ENCODE measurements at places on chromosomes 7 and 10. TPM values are rescaled to one million over a fixed set of nuclear protein-coding genes. Genes with fewer than 3 reads are reported as not detected.
A peak's percentile ranks its signal among the peaks of the same experiment; 100 is the strongest.

The SAMD9 gene
- 11.7 TPM for polyA plus RNA-seq

DNA sequence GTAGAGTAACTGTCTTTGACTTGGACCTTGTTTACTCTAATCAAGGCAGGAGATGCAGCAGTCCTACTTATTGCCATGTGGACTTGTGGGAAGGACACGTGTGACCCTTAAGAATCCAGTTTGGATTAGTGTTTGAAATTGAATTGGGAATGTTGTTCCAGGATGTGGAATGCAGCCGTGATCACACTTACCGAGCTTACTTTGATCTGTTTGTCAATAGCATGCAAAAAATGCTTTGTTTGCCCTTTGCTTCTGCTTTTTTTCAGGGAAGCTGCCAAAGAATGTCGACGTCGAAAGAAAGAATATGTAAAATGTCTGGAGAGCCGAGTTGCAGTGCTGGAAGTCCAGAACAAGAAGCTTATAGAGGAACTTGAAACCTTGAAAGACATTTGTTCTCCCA lies 84.7 kb downstream of the CREM start:
- DNase-seq, result no peak

DNA sequence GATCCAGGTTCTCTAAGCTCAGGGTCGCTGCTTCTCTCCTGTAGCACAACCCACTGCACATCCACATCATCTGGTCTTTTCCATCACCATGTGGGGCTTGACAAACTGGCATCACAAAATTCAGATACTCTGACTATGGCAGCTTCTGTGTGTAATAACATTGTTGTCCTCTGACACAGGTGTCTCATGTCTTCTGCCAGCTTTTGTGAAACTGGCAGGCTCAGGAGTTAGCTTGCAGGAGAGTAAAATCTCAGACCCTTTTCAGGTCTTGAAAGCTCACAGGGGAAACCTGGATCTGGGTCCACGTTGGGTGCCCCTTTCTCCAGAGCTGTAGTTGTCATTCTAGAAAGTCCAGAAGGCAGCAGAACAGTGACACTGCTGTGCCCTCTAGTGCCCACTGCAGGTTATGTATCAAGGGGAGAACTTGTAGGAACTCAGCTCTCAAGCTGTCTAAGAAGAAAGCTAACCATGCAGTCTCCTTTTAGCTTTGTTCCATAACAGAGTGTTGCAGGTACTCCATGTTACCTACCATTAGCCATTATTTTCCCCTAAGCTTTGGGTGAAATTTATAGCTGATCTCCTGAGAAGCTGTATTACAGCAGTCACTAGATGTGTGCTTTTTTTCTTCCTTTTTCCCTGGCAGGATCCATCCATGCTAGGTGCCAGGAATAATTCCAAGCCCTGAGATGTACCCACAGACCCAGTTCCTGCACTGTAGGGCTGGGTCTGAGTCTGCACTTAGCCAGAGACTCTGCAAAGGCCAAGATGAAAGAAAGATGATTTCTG lies 102.7 kb downstream of the ZNF248 start:
- DNase-seq, result no peak

DNA sequence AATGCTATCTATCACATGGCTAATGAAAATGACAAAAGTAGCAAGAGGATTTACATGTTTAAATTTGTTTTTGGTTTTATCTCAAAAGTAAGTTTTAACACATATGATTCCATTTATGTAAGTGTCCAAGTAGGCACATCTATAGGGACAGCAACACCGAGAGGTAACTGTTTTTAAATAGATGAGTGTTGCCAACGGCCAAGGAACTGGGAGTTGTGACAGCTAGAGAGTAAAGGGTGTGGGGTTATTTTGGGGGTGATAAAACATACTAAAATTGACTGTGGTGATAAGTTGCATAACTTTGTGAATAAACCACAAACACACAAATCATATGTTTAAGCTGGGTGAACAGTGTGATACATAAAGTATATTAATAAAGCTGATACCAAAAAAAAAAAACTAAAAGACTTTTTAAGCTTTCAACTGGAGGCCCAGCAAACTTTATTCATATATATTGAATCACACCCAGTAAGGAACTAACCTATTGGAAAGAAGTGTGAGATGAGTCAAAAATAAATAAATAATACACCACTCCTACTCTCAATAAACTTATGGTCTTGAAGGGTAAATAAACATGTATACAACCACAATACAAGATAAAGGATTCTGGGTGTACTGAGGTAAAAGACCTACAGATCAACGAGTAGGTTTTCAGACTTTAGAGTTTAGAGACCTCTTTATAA lies 33.0 kb downstream of the LRRC72 start:
- no peak for DNase-seq

The MSS51 gene
- polyA plus RNA-seq, result 4.2 TPM

- no peak for DNase-seq
Observed at GRCh38 chr10:80283536-80284199, 5.8 kb downstream of the MAT1A start.

GRCh38 chr7:154195266-154195665 lies 143.1 kb downstream of the DPP6 start:
- no peak for DNase-seq

The GPR158 gene
- polyA plus RNA-seq, result 0.81 TPM

The NOLC1 gene
- 83.7 TPM for polyA plus RNA-seq

The SPDYE18 gene
- 1.4 TPM for polyA plus RNA-seq

DNA sequence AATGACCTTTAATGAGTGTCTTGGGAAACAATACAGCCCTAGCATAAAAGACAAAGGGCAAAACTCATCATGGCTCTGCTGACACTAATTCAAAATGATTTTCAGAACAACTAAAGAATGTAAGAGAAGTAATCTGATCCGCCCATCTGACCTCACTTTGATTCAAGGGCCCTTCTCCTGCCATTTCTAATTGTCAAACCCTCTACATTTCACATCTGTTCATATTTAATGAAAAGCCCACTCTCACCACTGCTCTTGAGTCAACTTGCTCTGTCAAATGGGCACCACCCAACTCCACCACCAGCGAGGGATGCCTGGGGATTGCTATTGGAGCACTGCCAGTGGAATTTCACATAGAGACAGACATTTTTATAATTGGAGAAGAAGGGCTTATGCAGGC lies 639.2 kb downstream of the KCNMA1 start:
- DNase-seq, result no peak

DNA sequence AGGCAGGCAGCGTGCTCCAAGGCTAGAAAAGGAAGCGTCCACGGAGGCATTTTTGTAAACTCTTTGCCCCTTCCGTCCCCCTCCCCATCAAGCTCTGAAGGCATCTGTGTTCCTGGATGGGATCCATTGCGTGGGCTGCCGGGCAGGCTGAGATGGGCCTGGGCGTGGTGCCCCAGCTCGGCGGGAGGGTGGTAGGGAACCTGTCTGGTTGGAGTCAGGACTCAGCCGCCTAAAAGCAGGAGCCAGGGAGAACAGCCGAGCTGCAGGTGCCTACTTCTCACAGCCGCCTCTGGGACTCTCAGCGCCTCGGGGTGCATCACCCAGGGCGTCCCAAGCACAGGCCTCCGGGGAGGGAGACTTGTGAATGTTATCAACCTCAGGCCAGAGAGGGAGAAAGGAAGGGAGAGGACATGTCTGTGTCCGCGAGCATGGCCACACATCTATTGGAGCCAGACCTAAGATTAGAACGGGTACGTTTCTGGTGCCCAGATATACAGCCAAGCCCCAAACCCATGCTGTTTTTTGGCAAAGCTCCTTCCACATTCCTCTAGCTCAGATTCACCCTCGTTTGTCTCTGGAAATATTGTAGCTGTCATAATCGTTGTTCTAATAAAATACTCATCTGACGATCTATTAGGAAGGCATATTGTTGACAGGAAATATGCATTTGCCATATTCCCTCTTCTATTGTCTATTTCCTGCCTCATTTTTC lies 48.6 kb upstream of the CTBP2 start:
- no peak for DNase-seq

- no peak for DNase-seq
Observed at GRCh38 chr7:98488167-98488566, 87.3 kb upstream of the BAIAP2L1 start.

DNA sequence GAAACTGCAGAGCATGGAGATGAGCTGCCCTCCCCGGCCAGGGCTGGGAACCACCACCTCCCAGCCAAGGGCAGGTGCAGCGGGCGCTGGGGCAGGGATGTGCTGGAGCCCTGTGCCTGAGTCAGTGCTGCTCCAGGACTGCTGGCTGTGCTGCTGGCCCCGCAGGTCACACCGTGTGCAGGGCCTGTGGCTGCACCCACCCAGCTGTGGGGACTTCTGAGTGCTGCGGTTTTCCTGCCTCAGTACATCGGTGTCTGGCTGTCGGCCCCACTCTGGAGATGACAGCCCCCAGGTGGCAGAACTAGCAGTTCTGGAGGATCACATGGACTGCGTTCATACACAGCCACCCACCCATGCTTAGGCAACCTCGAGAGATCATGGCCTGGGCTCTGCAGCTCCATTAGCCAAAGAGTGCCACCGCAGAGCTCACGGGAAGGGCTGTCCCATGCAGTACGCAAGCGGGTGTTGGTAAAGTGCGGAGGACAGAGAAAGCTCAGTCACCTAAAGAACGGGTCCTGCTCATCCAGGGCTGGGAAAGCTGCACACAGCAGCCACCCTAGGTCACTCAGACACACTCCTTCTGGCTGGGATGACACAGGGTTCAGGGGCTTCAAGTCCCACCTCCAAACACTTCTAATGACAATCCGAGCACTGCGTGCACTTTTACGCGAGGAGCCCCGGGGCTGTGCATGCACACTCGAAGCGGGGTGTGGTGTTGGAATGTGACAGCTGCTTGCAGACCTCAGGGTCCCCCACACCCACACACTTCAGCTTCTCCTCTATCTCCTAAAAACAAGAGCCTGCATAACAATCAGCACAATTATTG lies 198.1 kb upstream of the PPP2R2D start:
- peak; percentile 58 for DNase-seq

DNA sequence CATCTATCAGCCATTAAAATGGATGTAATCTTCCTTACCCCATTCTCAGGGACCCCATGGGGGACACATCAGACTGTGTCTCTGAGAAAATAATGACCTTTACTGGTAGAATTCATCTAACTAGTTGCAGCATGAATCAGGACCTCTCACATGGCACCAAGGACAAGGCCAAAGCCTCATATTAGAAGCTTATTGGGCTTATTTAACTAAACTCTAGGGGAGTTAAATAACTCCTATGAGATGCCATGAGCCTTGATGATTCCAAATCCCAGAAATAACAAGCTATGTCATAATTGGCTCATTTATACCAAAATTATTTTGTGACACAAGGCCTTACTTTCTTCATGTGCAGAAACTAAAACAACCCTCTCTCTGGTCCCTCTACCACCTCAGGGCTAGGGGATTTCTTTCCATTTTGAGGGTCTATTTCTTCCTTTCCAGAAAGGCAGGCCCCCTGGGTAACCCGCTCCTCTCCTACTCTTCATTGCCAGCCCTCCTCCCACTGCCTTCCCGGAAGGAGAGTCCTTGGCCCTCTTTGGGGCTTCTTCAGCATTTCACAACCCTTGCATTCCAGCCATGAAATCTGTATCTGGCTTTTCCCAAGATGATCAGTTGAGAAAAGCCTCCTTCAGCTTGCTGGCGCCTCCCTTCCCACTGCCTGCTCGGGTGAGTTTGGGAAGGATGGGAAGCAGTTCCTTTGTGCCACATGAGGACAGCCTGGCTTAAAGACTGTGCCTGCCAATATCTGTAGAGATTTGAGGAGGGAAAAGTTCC lies 41.8 kb upstream of the TRIM8 start:
- DNase-seq, result no peak

DNA sequence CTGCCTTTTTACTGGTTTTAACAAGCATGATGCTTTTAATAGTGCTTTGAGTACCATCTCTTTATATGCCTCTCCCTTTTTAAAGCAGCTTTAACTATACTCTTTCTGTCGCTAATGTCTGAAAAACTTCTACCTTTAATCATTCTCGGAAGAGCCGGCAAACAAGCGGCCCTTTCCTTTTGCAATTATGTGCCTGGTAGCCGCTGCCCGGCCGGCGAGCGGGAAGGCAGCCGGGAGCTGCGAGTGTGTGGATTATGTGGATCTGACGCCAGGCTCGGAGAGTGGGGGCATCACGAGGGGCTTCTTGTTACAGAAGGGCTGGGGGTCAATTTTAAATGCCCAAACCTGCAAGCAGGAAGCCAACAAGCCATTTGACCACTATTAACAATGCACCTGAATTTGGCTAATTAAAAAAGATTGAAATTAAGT lies 120.9 kb downstream of the BUB3 start:
- no peak for DNase-seq

DNA sequence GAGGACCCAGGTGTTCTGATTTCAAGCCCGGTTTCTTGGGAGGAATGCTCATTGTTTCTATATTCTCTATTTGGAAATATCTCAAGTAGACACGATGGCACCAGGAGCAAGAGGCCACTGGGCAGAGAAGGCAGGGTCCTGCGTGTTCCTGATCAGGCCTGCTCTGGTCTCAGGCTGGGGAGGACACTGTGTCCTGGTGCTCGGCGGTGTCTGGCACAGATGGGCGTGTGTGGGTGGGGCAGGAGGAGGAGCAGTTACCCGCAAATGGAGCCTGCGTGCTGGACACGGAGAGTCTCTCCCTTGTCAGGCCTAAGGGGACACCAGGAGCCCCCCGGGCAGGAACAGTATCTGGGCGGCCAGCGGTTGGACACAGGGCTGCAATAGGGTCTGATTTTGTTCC lies 25.9 kb upstream of the GOLGA7B start:
- DNase-seq, result no peak

The GIMAP1 gene
- polyA plus RNA-seq, result 4.7 TPM

The GLCCI1 gene
- polyA plus RNA-seq, result 45.2 TPM

GRCh38 chr7:107958764-107959526 lies 44.0 kb downstream of the LAMB1 start:
- no peak for DNase-seq

The DNMBP gene
- 38.5 TPM for polyA plus RNA-seq

DNA sequence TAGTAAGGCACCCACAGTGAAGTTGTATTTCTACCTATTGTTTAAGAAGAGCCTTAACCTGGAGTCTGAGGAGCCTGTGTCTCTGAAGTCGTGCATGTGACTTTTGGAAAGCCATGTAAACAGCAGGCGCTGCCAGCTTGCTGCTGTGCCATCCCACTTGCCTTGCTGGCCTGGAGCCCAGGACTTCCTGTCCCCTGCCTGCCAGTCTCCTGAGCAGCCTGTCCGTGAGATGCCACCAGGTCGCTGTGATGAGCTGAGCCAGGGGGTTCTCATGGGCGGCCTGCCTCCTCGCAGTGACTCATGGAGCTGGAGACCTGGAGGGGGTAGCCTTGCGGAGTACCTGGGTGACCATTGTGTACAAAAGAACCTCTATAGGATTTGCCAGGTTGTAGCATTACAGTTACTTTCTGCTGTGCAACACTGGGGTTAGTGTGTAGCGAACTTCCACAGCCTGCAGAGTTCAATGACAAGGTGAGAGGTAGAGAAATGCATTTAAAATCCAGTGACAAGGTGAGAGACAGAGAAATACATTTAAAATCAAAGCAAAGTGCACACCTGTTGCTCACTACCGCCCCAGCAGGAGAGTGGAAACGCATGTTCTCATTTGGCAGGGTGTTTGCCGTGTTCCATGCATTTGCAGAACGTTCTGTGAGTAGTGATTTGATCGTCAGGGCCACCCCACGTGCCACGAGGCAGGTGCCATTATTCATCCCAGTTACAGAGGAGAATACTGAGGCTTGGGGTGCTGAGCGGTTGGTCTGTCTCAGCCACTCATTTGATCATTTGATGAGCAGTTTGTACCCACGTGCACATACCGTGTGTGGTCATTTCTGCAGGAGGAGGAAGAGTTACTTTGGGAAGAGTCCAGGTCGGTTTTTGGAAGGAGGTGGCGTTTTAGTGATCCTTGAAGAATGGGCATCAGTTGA lies 36.6 kb upstream of the BHLHA15 start:
- DNase-seq, result peak; percentile 84
